CD4-positive, alpha-beta T cell treated with Interleukin-6 at 100 ng/mL for 8 hours (primary cell): ENCODE measurements at places on chromosomes 7 and 10.

DNA sequence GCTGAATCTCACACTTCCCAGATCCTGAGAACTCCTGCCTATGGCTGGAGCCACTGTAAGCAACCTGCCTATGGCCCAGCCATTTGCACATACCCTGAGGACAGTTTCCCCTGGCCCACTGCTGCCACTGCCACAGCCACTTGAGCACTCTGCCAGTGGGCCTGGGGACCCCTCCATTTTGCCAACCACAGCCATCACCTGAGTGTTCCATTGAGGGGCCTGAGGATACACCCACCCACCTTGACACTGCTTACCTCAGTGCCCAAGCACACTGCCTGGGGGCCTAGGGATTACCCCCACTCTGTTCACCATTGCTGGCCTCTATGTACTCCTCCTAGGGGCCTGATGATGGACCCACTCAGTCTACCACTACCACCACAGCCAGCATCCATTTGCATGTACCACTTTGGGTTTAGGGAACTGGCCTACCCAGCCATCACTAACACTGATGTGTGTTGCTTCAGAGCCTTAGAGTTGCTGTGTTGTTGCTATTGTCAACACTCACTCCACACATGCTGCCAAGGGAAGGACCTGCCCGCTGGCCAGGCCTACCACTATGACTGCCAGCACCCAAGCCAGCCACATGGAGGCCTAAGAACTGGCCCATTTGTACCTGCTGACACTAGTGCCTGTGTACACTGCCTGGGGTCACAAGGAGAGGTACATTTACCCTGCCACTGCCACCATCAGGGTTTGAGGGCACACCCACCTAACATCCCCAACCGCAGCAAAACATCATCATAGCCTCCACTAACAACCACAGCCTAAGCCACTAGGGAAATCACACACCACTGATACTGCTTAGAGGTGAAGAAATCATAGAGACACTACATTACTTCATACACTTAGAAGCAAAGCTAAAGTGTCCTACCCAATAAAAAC lies 45.9 kb upstream of the ANTXRL start:
- DNase-seq = no peak

- DNase-seq = no peak
These were observed 224.0 kb upstream of the PLXDC2 start for GRCh38 chr10:19592276-19592675.

DNA sequence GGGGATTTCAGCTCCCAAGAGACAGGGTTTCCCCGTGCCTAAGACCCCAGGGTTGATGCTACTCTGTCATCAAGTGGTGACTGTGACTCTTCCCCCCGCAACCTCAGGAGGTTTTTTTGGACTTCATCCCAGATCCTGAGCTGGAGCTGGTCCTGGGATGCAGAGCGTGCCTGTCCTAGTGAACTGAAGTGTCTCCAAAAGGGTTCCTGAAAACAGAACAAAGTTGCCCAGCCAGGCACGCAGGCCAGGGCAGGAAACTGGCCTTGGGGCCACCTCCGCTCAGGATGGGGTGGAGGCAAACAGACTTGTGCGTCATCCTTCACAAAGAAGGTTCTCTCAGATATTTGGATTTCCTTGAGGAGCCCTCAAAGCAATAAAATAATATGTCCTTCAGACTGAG lies 118.9 kb downstream of the ITIH5 start:
- no peak for DNase-seq

GRCh38 chr10:63206997-63207811 lies 74.1 kb downstream of the NRBF2 start:
- DNase-seq = peak; percentile 5

DNA sequence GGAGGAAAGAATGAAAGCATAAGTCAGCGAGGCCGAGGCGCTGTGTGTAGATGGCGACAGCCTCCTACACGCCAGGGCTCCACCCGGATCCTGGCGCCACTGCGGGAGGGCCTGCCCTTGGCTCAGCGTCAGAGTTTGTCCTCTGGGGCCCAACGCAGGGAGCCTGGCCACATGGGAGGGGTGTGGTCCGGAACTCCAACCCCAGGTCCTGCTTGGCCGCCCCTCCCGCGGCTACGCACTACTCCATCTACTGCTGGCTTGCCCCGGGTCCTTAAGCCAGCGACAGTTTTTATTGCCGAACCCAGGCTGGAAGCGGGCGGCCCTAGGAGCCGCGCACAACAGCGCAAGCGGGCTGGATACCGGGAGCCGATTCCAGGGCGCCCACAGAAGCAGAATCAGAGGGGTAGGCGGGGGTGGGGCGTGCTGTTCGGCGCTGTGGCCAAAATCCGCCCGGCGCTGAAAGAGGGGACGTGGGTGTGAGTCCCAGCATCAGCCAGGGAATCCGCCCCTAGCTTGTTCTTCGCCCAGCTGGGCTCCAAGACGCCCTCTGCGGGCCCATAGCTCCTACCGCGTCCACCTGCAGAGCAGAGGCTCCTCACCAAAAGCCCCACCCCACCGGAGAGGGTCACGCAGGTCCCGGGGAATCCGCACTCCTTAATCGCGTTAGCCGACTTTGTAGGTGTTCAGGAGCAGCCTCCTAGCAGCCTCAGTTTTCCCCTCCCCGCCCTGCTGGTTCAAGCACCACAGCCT lies 4.5 kb downstream of the KAZALD1 start:
- DNase-seq = peak; percentile 46

- DNase-seq = no peak
These were observed 148.1 kb upstream of the PLXDC2 start for GRCh38 chr10:19668116-19668515.

DNA sequence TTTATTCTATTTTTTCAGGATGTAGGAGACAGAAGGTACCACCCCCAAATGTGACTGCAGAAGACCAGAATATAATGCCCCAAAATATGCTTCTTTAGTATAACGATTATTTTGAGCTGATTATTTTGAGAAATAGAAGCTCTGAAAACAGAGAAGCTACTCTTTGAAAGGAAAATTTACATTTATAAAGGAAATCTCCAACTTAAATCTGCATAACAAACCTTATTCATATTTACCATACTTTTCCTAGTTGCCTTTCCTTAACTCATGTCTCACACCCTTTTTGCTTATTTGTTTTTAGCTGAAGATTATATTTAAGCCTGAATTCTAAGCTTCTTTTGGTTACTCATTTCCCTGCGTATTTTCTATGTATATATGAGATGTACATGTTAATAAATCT lies 127.1 kb upstream of the THSD7A start:
- no peak for DNase-seq

DNA sequence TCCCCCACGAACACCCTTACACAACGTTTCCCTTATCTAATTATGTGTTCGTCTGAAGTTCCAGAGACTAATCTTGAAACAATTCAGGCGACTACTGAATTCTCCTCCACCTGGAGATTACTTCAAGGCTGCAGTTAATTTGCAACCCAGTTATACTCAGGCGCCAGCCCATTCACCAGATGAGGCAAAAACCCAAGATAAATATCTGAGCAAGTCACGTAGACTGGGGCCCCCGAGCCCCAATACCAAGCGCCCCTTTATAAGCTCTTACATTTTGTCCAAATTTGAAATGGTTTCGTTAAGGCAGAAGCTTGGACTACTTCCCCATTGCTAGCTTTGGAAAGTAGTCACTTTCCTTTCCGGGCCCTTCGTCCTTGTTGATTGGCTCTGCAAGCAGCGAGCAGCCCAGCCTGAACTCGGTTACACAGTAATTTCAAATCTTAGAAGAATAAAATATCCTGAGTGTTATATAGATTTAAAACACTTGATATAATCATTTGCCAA lies 1.2 kb downstream of the TPK1 start:
- peak; percentile 41 for DNase-seq

DNA sequence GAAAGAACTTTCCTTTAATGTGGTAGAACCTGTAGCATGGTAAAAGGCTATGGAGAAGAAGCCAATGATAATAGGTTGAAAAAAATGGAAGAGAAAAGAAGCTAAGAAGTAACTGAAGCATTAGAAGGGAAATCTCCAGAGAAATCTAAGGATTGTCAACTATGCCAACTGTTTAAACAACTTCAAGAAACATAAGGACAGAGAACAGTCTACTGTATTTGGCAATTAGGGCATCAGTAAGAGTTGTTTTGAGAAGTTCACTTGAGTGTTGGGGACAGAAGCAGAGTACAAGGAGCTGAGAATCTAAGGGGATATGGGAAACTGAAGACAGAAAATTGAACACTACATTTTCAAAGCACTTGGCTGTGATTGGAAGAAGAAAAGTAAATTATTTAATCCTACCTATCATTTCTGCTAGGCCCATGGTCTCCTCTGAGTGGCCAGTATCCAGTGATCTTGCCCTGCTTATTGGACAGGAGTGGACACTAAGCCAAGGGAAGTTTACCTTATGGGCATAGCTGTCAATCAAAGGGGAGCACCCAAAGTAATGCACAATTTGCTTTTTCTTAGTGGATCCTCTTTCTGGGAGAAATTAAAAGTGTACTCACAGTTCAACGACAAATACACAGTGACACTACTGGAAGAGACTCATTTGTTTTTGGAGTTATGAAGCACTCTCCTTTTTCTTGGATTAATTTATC lies 56.4 kb upstream of the CCDC71L start:
- DNase-seq = no peak
